ENCODE measurements at places on chromosomes 5 and 9.

GRCh38 chr9:99431103-99431502 lies 209.0 kb downstream of the SEC61B start:
- no peak for DNase-seq

GRCh38 chr5:1547655-1548054 lies 23.9 kb upstream of the LPCAT1 start:
- DNase-seq: no peak

DNA sequence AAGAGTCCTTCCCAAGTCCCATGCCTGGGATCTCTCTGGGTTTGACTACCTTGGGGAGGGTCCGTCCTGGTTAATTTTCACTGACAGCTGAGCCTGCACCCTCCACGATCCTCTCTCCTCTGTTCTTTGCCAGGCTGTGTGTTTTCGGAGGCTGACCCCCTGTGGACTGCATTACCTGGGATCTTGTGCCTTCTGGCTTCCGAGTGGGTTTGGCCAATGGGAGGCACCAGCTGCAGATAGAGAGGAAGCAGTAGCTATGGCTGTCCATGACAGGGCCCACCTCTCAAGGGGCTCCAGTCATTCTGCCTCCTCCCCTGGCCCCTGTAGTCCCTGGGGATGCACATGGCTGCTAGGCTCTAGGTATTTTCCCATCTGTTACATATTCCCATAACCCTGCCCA lies 285.0 kb downstream of the DMRT2 start:
- no peak for DNase-seq

GRCh38 chr9:114442022-114442421 lies 54.2 kb upstream of the AKNA start:
- DNase-seq: no peak

- no peak for DNase-seq
Observed at GRCh38 chr9:107933097-107933496, 443.5 kb upstream of the KLF4 start.

- no peak for DNase-seq
Observed at GRCh38 chr5:3221432-3221831, 374.2 kb upstream of the IRX1 start.

DNA sequence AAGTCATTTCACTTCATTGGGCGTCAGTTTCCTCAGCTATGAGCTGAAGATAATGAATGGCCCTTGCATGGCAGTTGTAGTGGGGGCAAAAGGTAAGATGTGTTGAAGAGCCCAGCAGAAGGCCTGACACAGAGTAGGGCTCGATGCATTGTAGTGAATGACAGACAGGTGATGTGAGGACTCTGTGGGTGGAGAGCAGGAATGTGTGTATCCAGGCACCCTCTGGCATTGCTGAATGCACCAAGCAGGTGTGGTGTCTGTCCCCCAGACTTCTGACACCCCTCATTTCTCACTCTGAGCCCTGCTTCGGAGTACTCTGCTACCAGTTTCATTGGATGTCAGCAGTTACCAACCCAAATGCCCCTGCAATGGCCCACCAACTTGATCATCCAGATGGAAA lies 22.4 kb downstream of the LHX2 start:
- no peak for DNase-seq

GRCh38 chr9:89888677-89889076 lies 283.9 kb downstream of the GADD45G start:
- no peak for DNase-seq

DNA sequence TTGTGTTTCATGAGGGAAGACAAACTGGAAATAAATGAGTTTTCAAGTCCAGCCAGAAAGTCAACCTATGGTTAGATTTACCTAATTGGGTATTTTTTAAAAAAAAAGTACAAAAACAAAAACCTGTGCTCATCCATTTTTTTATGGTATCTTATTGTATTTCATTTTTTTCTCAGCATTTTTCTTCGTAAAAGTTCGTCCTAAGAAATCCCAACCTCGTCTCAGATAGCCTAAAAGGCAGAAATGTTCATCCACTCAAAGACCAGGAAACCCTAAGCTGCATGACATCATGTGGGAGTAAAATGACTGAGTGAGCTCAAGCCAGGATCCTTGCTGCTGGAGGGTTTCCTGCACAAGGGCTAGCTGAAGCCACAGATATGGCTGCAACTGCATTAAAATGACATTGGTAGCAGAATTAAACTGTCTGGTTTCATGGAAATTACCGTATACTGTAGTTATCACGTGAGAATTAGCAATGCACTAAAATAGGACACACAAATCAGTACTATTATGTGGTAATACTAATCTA lies 70.4 kb downstream of the NFIB start:
- no peak for DNase-seq

- DNase-seq: no peak
Observed at GRCh38 chr9:111762556-111762955, 32.2 kb downstream of the SHOC1 start.

DNA sequence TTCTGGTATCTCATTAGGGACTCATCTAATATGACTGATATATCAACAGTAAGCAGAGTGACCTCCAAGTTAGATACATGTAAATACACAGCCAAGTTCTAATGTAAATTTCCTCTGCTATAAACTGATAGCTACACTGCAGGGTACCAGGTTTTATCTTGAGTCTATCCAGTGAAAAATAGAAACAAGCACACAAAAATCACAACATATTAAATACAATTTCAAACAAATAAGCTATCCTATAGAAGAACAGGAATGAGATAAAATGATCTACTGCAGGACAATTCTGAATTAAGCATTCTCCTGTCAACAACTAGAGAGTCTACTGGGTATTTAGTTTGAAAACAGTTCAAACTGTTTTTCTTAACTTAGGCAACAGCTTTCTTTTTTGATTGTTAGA lies 42.7 kb downstream of the NR3C1 start:
- DNase-seq: no peak

DNA sequence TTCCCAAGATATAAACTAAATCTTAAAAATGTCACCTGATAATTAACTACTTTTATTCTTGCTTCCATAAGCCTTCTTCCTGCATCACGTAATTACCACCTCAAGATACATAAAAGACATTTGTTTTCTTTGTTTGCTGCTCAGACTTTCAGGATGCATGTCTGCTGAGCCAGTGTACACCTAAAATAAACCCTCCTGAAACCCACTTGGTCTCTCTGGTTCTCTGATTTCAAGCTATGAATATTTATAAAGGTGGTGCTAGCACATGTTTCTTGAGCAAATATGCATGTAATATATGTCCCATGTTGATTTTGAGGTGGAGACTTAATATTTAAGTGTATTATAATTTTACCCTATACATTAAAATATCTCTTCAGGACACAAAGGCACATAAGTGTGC lies 1627.7 kb upstream of the CDH9 start:
- DNase-seq: no peak

GRCh38 chr5:143491646-143492045 lies 88.2 kb upstream of the NR3C1 start:
- no peak for DNase-seq

DNA sequence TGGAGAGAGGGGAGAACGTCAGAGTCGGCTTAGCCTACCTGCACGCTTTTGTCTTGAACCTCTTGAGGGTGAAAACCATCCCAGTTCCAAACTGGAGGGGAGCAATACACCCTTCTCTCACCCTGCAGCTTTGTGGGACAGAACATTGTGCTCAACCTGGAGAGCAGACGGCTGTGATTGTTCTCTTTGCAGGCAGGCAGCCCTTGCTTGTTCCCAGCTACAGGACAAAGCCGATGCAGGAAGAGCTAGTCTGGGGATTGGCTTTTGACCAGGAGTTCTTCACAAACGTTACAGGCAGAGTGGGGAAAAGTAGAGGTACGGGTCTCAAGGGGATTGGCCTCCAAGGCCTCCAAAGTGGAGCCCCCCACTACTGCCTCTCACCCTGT lies 33.9 kb upstream of the ARHGAP26 start:
- DNase-seq: no peak

GRCh38 chr9:80784647-80785046 lies 904.7 kb downstream of the TLE1 start:
- DNase-seq: no peak

- no peak for DNase-seq
Observed at GRCh38 chr9:89375191-89375760, 57.0 kb downstream of the SECISBP2 start.

All from AG08396 (cell line).